Spinal cord (tissue), 10 donors: ENCODE measurements at places on chromosomes 4 and X. TPM values are rescaled to one million over a fixed set of nuclear protein-coding genes. Genes with fewer than 3 reads are reported as not detected.

DNA sequence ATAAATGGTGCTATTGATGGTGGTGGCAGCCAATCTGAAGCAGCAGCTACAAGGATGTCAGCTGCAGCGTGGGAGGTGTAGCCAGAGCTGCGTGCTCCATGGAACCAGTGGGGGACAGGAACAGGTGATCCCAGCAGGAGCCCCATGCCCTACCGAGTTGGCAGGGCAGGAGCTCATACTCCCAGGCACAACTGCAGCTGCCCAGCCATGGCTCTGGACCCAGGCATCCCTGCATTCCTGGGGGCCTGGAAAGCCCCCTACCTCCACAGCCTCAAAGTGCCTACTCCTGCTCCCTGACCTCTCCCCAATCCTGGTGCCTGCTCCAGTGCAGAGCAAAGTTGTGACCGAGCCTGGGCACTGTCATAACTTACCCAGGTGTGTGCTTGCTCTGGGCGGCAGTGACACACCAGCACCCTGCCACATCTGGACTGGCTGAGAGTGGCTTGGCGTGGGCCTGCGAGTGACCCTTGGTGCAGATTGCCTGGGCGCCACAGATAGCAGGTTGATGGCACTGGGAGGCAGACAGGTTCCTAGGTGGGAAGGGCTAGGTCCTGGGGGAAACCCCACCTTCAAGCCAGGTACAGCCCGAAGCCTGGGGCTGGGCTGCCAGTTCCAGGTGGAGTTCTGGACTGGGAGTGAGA lies 101.1 kb downstream of the DCAF12L2 start:
- no peaks in the 10 kb centered on the region for H3K27me3 ChIP-seq
- H3K4me3 ChIP-seq, result no peak overlapping the region
- DNase-seq, result no peak
- no peaks in the 10 kb centered on the region for H3K36me3 ChIP-seq
- no peak overlapping the region for H3K27ac ChIP-seq

Gene OTC
- 0.30 TPM for total RNA-seq

Gene PTPN13
- 170 TPM for total RNA-seq

Gene SORBS2
- total RNA-seq, result 71.4 TPM

GRCh38 chrX:72621625-72622485 lies 49.2 kb upstream of the HDAC8 start:
- no peak overlapping the region for H3K27ac ChIP-seq
- H3K27me3 ChIP-seq, result peaks cover 2% of the 10 kb centered on the region
- H3K4me1 ChIP-seq, result no peaks in the 10 kb centered on the region
- no peaks in the 10 kb centered on the region for H3K36me3 ChIP-seq

Gene SPCS3
- 156 TPM for total RNA-seq

DNA sequence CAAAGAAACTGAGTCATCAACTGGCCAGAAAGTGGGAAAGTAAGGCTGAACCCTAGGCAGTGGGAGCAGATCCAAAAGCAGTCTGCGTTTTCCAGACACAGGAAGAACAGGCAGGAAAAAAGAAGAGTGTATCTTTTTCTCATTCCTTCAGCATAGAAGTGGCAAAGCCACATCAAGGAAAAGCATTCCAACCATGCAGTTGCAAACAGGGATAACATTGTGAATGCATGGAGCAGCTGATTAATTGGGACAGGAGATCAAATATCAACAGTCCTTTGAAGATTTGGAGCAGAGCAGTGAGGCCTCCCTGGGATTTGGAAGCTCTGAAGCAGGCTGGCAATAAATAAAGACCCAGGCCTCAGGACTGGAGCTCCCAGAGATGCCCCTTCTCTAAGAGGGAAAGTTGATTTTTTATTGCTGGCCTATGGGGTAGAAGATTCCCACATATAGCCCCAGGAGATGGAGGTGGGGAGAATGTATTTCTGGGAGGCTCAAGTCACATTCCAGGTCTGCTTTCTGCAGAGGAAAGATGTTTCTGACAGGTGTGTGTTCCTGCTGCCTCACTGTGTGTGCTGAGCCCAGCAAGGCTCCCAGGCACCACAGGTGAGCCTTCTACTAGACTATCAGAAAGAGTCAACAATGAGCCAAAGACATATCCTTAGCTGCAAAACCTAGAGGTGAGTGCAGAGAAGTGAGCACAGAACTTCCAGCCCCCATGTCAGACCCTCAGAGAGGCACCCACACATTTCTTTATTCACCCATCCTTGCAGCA lies 222.5 kb downstream of the RAB28 start:
- no peak overlapping the region for H3K27ac ChIP-seq
- no peak overlapping the region for H3K4me3 ChIP-seq
- no peaks in the 10 kb centered on the region for H3K27me3 ChIP-seq
- H3K36me3 ChIP-seq, result no peaks in the 10 kb centered on the region
- H3K4me1 ChIP-seq, result no peaks in the 10 kb centered on the region

Gene ZNF711
- total RNA-seq, result 53.1 TPM

Gene CNGA1
- 1.1 TPM for total RNA-seq

DNA sequence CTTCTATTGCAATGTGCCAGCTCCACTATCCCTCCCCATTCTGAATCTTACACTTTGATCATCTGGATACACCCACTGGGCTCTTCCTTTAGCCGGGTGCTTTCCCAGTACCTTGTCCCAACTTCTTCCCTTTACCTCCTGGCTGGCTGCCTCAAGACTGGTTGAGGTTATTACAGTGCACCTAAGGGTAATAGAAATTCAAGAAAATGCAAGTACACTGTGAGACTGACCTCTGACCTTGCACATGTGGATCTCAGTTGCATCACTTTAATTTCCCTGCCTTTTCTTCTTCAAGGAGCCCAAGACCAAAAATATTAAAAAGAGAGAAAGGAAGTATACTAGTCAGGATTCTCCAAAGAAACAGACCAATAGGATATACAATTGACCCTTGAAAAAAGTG lies 53.9 kb upstream of the NOCT start:
- H3K27ac ChIP-seq, result no peak overlapping the region
- H3K4me1 ChIP-seq, result no peaks in the 10 kb centered on the region
- no peak for DNase-seq
- no peaks in the 10 kb centered on the region for H3K27me3 ChIP-seq

Gene FGF13
- total RNA-seq, result 32.0 TPM

GRCh38 chr4:8770518-8771257 lies 101.0 kb downstream of the HMX1 start:
- H3K27ac ChIP-seq, result no peak overlapping the region
- DNase-seq, result no peak
- H3K36me3 ChIP-seq, result no peaks in the 10 kb centered on the region
- peaks cover 5% of the 10 kb centered on the region for H3K4me1 ChIP-seq
- no peak overlapping the region for H3K4me3 ChIP-seq

DNA sequence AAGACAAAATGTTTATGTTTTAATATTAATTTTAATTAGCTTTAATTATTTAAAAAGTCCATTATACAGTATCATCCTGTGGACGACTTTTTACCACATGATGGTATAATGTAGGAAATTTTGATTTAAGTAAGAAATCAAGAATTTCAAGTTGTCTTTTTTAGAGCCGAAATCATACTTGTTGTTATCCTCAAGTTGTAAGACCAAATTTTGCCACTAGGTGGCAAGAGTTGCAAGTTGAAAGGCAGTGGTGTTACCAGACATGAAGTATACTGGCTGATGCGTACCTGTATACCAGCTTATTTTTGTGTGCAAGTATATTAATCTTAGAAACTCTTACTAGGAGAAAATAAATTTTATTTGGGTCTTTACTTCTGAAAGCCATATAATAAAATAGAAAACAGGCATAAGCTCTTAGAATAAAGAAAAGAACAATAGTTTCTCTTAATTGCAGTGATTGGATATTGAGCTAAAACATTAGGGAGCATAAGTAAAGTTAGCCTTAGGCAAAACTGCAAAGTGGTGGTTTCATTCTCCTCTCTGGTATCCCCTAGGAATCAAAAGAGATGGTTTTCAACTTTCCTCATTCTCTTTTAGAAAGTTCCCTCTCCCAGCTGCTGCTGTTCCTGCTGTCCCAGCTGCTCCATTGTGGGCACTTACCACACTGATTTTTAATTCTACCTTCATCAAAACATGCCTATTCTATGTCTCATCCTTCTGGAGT lies 118.0 kb upstream of the WDFY3 start:
- no peaks in the 10 kb centered on the region for H3K36me3 ChIP-seq
- H3K27ac ChIP-seq, result no peak overlapping the region
- no peaks in the 10 kb centered on the region for H3K4me1 ChIP-seq
- no peak overlapping the region for H3K4me3 ChIP-seq
- DNase-seq, result peak; percentile 95

GRCh38 chrX:44996277-44996676 lies 123.3 kb downstream of the KDM6A start:
- H3K27ac ChIP-seq, result no peak overlapping the region
- H3K4me3 ChIP-seq, result no peak overlapping the region
- no peaks in the 10 kb centered on the region for H3K27me3 ChIP-seq
- DNase-seq, result no peak
- H3K36me3 ChIP-seq, result no peaks in the 10 kb centered on the region
- H3K4me1 ChIP-seq, result no peaks in the 10 kb centered on the region

Gene SLC6A14
- not detected for total RNA-seq

GRCh38 chrX:20252381-20253231 lies 14.1 kb downstream of the RPS6KA3 start:
- H3K27me3 ChIP-seq, result no peaks in the 10 kb centered on the region
- no peak overlapping the region for H3K4me3 ChIP-seq
- DNase-seq, result no peak
- H3K27ac ChIP-seq, result no peak overlapping the region
- no peaks in the 10 kb centered on the region for H3K36me3 ChIP-seq

GRCh38 chr4:102815981-102816380 lies 11.4 kb downstream of the UBE2D3 start:
- H3K4me1 ChIP-seq, result peaks cover 5% of the 10 kb centered on the region
- no peak for DNase-seq
- H3K27ac ChIP-seq, result no peak overlapping the region
- H3K4me3 ChIP-seq, result no peak overlapping the region
- peaks cover 5% of the 10 kb centered on the region for H3K36me3 ChIP-seq

- no peak overlapping the region for H3K27ac ChIP-seq
- H3K36me3 ChIP-seq, result no peaks in the 10 kb centered on the region
- H3K27me3 ChIP-seq, result no peaks in the 10 kb centered on the region
- no peak overlapping the region for H3K4me3 ChIP-seq
- DNase-seq, result no peak
Observed at GRCh38 chr4:168755598-168756477, 254.2 kb downstream of the CBR4 start.
